Fibroblast of skin of right quadriceps (primary cell): ENCODE measurements at places on chromosomes 2 and 18.
A peak's percentile ranks its signal among the peaks of the same experiment; 100 is the strongest.

DNA sequence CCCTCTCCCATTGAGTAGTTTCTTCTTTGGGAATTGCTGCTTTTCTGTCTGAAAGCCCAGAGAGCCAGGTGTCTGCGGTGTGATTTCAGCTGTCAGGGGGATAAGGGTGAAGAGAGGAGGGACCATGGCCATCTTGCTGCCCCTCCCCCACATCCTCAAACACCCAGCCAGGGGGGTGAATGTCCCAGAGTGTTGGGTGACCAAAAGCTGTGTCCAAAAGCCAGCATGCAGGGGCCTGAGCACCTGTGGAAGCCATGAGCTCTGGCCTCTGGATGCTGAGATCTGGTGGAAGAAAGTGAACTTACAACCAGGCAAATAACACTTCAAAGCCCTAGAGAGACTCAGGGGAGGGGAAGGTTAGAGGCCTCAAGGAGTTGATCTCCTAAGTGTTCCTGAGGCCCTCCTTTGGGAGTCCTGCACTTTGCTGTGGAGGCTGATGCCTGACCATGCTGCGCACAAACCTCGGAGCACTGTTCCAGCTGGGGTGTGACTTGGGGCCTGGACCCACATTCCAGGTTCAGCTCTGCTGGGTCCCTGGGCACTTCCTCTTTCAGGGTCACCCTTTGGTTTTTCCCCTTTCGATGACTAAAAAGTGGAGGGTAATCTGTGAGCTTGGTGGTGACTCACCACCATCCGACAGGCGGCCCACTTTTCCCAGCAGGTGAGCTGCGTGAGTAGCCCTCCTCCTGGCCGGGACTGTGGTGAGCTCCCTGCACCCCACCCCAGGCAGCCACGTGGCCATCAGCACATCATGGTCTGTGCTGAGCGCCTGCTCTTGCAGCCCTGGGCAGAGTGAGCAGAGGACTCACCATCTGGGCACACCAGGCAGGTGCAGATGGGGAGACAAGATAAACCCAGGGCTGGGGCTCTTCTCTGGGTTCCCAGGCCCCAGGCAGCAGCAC, 66.8 kb upstream of the FOSL2 start:
- no peak for DNase-seq

- peak; percentile 5 for DNase-seq
Measured at GRCh38 chr2:96265349-96265839, 403 bp downstream of the TMEM127 start.

- DNase-seq, result peak; percentile 28
Measured at GRCh38 chr2:120436885-120437603, 91.1 kb downstream of the INHBB start.

DNA sequence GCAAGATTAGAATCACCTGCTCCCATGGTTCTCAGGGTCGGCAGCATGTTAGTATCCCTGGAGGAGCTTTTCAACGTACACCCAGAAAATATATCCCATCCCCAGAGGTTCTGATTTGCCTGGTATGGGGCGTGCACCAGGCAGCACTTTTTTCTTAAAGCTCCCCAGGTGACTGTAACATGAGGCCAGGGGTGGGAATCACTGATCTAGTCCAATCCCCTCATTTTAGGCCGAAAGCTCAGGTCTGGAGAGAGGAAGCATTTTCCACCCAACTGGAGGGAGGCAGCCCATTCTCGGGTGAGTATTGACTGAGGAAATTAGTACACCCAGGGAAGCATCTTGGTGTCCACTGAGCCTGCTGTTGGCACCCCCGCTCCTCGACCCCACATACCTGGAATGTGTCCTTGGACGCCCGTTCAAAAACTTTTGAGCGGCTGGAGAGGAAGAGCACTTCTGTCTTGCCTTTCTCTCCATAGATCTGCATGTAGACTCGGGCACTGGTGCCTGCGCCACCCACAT, 94.3 kb downstream of the LOXHD1 start:
- DNase-seq, result no peak

- peak; percentile 42 for DNase-seq
Measured at GRCh38 chr2:183024339-183025095, 13.7 kb downstream of the NCKAP1 start.

GRCh38 chr18:50970006-50970405, 2.2 kb downstream of the ELAC1 start:
- DNase-seq, result no peak

DNA sequence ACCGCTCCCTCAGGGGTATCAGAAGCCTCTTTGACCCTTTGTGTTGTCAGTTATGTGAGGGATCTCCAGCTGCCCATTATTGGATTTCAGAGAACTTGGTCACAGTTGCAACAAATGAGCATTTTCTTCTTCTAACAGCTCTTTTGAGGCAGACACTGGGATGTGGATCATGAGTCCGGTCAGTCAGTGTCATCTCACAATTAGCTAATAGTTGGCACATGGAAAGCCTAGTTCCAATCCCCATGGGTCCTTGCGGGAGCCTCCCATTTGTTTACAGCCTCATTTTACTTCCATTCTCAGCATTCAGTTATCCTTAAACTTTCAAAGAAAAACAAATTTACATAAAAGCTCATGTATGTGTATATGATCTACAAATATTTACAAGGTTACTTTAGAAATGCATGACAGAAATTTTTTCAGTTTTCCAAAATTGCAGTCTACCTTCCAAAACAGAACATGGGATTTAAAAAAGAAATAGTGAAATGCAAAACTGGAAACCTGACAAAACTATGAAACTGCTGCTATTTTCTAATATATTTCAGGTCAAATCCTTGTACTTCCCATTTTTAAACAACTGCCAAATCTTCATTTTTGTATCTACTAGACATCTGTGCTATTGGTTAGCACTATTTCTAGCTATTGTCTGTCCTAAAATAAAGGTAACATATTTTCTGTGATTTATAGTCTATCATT, 547.1 kb upstream of the ZEB2 start:
- no peak for DNase-seq

DNA sequence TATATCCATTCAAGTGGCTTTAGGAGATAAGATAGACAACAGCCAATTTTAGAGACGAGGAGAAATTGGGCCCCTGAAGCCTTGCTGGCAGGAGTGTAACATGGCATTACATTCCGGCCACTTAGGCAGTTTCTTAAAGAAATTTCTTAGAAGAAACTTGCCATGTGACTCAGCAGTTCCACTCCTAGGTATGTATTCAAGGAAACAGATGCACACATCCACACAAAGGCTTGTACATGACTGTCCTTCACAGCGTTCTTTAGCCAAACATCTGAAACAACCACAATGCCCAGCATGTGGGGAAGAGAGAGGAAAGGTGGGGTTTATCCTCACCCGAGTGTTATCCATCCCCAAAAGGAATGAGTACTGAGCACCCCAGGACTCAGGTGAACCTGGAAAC, 107.1 kb downstream of the NFATC1 start:
- DNase-seq, result no peak

GRCh38 chr2:236133410-236134012, 34.7 kb downstream of the GBX2 start:
- DNase-seq, result no peak

GRCh38 chr2:37523814-37524362, 147.6 kb downstream of the CDC42EP3 start:
- DNase-seq, result peak; percentile 93

DNA sequence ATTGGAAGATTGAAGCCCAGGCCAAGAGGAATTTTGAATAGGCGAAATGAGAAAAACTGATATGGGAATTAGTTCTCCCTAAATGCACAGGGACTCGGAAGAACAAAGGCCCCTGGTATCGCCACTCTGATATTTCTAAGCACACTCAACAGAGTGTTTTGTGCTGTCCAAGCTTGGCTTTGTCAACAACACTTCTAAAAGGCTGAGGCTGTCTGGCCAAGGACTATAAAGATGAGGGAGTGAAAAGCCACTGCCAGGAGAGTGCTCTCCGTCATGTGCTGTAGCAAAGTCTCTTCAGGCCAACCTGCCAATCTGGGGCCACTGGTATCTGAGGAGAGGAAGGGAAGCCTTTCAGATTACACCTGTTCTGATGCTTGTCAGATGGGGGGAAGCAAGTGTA, 611.2 kb upstream of the PIK3C3 start:
- DNase-seq, result no peak

- no peak for DNase-seq
Measured at GRCh38 chr2:62736899-62737559, 31.5 kb downstream of the EHBP1 start.

GRCh38 chr2:188512456-188512855, 220.8 kb downstream of the GULP1 start:
- peak; percentile 66 for DNase-seq

DNA sequence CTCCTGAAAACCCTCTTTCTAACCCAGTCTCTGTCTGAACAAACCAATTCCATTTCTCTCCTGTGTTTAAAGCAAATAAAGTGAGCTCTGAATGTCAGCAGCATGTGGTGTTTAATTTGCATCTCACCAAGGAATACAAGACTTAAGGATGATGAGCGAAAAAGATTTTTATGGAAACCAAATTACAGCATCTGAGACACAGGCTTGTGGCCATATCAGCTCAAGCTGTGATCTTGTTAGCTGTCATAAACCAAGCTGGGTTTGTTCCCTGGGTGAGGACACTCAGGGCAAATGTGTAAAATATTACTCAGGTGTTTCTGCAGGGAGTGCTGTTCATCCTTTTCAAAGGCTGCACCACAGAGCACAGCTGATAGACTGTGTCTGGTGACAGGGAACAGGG, 129.3 kb upstream of the REV1 start:
- DNase-seq, result no peak

DNA sequence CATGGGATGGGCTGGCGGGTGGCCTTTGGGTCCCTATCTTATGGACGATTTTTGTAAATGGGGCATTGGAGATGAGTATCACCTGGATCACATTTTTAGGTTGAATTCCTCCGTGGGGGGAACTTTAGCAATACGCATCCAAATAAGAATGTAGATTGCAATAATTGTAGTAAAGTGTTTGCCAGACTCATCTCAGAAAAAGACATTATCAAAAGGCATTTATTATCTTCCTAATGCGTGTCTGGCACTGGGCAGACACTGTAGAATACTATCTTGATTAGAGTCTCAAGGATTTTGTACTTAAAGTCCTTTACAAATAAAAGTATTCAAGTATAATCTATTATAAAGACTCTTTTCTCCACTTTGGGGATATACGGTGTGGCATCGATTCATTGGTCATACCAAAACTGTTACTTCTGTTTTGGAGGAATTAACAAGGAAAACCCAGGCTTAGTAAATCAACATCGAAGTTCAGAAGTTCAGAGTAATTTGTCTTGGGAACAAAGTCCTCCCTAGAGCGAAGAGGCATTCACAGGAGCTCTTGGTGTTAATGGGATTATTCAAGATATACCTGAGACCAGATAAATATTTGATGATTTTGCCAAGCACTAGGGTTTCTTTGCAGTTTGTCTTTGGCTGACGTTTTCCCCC, 578 bp upstream of the ACKR3 start:
- no peak for DNase-seq

DNA sequence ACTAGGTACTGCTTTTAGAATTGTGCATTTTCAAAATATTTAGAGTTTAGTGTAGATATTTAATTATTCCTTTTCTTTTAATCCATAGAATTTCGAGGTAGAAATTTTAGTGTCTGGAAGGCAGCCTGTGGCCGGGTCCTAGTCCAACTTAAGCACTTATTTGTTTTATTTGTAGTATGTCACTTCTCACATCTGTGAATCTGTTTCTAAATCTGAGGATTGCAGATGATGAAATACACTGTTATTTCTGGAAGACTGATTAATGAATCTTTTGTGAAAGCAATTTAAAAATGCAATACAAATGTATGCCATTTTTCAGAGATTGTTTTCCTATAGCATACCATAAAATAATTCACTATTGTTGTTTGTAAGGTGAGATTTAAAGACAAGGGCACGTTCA, 483.9 kb upstream of the TRIB2 start:
- no peak for DNase-seq

DNA sequence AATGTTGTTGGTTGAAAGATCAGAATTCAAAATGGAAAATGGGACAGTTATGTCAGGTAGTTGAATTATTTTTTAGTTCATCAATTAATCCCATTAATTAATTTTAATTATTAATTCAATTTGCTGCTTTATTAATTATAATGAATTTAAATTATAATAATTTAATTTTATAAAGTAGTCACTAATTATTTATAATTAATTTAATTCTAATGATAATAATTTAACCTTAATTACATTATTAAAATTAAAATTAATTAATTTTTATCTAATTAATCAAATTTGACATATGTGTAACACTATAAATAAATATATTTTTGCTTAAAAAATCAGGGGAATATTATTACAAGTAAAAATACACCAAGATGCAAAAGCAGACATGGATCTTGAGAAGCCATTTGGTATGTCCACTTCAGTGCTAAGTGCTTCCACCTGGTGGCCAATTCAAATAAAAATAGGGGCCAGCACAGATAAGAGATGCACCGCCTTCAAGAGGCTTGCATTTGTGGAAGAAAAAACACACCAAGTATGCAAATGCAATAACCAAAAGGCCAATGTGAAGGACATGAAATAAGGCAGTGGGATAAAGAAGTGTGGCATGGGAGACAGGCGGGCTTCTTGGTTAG, 73.2 kb downstream of the MBP start:
- DNase-seq, result peak; percentile 46

- peak; percentile 44 for DNase-seq
Measured at GRCh38 chr2:37143974-37144373, 12.8 kb downstream of the EIF2AK2 start.

GRCh38 chr2:145802133-145802532, 1282.2 kb upstream of the ZEB2 start:
- DNase-seq, result no peak

GRCh38 chr2:232653441-232653840, 20.0 kb downstream of the EFHD1 start:
- no peak for DNase-seq

GRCh38 chr18:59492756-59493421, 133.8 kb upstream of the LMAN1 start:
- no peak for DNase-seq

DNA sequence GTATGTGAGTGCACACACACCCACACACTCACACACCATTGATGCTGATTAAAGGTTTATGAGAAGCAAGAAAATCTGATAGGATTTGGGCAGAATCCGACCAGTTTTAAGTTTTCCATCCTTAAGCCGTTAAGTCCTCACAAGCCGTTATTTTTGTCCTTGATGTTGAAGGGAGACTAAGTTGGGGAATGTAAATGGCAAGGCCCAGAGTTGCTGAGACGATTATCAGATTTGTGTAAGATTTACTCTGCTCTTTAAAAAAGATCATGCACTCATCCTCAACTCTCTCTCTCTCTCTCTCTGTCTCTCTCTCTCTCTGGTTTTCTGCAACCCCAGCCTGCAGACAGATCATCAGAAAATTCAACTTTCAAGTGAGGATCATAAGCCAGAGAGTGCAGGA, 238.8 kb downstream of the SMAD2 start:
- DNase-seq, result no peak

DNA sequence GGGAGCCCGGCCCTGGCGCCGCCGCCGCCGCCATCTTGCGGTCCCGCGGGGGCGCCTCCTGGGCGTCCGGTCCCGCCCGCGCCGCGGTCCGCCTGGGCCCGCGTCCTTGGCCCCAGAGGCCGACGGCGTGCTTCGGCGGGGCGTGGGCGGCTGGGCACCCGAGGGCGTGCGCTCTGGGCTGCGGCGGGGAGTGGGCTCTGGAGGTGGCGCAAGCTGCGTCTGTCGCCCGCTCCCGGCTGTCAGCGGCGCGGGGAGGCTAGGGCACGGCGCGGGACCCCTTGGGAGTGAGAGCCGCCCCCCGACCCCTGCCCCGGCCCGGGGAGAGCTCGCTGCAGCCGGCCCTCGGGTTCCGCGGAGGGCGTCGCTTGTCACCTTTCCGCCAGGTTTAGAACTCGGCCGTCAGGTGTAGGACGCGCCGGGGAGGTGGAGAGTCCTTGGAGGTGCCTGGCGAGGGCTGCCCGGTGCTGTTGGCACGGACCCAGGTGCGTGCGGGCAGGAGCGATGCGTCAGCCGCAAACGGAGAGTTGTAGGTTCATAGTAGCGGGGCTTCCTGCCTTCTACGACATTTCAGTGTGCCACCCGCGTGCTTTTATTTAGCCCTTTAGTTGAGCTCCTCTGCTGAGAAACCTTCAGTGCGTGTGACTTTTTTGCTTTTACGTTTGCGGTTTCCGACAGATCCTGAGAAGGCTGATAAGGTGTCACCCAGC, 921 bp downstream of the VAPA start:
- peak; percentile 69 for DNase-seq
